AG08396 (cell line): ENCODE measurements at places on chromosomes 5 and 9.

- no peak for DNase-seq
Measured at GRCh38 chr5:180171568-180172094, 37.4 kb downstream of the RASGEF1C start.

- DNase-seq = no peak
Measured at GRCh38 chr5:147752033-147752432, 30.5 kb downstream of the JAKMIP2 start.

DNA sequence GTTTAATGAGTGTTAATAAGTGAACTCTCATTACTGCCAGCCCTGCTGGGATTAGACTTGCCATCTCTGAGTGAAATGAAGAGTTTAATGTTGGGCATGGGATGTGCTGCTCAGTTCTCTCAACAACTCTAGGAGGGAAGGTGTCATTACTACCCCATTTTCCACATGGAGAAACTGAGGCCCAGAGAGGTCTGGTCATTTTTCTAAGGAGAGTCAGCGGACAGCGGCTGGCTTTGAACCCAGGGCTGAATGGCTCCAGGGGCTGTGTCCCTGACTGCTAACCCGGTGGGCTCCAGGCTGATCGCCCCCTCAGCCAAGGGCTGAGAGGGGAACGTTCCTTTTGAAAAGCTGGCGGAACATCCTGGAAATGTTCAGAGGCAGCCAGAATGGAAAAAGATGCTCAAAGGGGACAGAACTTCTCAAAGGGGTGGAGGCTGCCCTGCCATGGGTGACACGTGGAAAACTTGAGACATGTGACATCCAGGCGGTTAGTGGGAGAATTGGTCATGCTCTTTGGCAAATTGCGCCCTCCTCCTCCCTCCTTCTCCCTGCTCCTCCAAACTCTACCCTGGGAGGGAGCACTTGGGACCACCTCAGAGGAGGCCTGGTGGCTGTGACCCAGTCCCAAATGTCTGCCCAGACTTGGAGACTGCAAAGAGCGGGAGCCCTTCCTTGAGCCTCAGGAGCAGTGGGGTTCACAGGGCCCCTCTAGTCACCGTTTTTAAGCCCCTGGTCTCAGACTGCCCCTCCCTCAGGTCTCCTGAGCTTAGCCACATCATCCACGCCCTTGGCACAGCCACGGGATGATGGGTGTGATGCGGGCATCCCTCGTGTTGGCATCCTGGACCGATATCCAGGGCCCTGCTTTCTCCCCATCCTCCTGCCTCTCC, 28.7 kb downstream of the DNM1 start:
- DNase-seq = no peak

DNA sequence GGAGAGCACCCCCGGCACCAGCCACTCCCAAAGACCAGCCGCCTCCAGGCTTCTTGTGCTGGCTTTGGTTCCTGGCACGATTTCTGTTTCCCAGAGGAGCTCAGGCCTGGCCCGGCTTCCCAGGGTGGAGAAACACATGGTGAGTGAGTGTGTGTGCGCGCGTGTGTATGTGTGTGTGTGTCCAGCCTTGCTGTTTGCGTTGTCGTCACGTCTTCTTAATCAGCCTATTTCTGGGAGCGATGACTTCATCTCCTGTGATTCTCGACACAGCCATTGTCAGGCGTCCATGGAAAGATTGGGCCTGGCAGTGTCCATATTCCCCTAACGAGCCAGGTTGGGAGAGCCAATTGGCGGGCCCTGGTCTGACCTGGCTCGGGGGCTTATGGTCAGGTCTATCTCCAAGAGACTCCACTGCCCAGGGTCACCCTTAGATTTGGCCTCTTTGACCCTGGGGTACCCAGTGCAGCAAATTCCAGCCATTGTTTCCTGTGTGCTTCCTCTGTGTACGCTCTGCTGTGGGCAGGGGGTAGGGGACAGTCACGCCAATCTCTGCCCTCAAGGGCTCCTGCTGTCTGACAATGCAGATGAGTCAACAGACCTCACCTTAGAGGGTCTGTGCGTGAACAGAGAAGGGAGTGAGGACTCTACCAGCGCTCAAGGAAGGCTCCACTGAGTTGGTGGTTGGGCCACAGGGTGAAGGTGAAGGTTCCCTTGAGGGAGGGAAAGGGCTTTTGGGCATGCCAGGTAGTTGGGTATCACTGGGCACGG, 73.8 kb downstream of the DAB2IP start:
- peak; percentile 89 for DNase-seq

- no peak for DNase-seq
Measured at GRCh38 chr5:119397518-119398380, 41.9 kb downstream of the TNFAIP8 start.

DNA sequence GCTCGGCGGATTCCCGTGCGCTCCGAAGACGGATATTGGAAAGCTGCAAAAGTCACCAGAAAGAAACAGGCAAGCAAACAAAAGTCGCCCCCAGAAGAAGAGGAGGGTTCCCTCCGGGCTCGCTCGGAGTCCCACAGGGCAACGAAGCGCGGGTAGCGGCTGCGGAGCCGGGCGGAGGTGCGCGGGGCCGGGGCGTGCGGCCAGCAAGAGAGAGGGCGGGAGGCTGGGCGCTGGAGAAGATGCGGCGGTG, at the start of gene FBN2:
TSS of gene FBN2 (minus strand) at position 246 of the 250 bp plus-strand sequence. CDS start 642 bp downstream, outside the sequence.
- DNase-seq = peak; percentile 51

DNA sequence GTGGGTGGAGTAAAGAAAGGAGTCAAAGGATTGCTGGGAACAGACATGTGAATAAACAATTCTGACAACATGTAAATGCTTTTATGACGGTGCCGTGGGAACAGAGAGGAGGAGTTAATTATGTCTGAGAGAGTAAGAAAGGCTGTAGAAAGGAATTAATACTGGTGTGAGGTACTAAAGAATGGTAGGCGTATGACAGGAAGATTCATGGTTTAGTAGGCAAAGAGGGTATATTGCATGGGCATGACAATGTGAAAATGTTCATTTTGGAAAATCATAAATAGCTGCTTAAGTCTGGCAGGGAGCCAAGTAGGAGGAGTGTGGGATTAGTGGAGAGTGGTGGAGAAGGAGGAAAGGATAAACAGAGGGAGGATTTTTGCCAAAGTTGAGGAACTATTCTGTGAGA, 19.7 kb downstream of the NAA35 start:
- peak; percentile 5 for DNase-seq

GRCh38 chr9:132114102-132114707, 34.5 kb upstream of the MED27 start:
- peak; percentile 70 for DNase-seq

GRCh38 chr5:81006947-81007636, 46.9 kb downstream of the RASGRF2 start:
- DNase-seq = no peak

- no peak for DNase-seq
Measured at GRCh38 chr5:6344593-6344989, 33.8 kb downstream of the MED10 start.

DNA sequence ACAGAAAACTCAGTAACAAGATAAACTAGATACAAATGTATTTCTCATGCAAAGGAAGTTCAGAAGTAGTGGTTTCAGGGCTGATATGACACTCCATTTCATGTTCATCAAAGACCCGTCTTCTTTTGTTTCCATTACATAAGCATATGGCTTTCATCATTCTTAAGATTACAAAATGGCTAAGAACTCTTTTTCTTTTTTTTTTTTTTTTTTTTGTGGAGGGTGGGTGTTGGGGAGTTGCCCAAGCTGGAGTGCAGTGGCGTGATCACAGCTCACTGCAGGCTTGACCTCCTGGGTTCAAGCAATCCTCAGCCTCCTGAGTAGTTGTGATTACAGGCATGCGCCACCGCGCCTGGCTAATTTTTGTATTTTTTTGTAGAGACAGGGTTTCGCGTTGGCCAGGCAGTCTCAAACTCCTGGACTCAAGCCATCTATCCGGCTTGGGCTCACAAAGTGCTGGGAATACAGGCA, 22.0 kb upstream of the PTBP3 start:
- DNase-seq = no peak

GRCh38 chr5:31049936-31050704, 143.4 kb upstream of the CDH6 start:
- DNase-seq = peak; percentile 18

GRCh38 chr9:131633491-131634031, 88.2 kb downstream of the PRRT1B start:
- no peak for DNase-seq

- no peak for DNase-seq
Measured at GRCh38 chr5:154849791-154850201, 607 bp downstream of the FAXDC2 start.

DNA sequence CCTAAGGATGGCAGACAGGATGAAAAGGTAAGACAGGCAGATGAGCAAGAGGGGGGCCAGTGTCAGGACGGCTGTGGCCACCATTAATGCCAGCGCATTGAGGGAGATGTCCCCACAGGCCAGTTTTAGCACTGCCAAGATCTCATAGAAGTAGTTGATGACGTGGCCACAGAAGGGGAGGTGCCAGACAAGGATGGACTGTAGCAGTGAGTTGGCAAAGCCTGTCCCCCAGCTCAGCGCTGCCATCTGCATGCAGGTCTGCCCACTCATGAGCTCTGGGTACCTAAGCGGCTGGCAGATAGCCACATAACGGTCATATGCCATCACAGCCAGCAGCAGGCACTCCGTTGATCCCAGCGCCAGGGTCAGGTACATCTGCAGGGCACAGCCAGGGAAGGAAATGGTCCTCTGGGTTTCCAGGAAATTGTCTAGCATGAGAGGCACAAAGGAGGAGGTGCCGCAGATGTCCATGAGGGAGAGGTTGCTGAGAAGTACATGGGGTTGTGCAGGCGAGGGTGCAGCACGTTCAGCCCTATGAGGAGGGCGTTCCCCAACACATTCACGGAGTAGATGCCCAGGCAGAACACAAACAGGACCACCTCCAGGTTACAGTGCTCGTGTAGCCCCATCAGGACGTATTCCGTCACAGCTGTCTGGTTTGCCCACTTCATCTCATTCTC, 10.8 kb downstream of the OR13J1 start:
- DNase-seq = peak; percentile 37

GRCh38 chr9:92245005-92245797, 48.3 kb downstream of the IARS1 start:
- peak; percentile 39 for DNase-seq

- DNase-seq = peak; percentile 49
Measured at GRCh38 chr9:129164246-129164930, 13.7 kb downstream of the IER5L start.

DNA sequence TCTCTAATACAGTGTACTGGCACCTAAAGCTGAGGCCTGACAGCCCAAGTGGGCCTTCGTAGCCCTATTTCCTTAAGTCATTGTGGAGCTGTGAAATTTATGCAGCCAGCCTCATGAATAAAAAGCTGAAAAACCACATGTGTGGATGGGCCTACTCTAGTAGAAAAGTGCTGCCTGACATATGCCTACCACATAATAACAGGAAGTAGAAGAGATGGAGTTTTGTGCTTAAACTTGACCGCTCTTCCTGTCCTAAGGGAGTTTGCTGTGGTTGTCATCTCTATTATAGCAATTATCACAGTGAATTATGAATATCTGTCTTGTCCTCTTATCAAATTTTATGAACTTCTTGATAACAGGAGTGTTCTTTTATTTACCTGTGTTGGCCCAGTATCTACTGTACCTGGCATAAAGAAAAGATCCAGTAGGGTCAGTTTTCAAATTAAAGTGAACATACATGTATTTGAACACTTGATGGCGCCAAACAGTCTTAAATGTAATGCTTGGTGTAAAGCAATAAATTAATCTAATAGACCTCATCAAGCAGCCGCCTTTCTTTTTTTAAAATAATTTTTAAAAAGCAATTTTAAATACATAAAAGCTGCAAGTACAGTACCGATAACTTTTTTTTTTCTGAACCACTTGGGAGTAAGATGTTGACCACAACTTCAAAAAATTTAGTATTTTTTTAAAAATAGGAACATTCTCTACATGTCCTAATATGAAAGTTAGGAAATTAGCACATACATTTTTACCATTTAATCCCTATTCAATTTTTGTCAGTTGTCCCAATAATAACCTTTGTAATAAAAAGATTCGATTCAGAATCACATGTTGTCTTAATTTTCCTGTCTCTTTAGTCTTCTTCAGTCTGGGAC, 51.0 kb downstream of the FKTN start:
- peak; percentile 25 for DNase-seq

DNA sequence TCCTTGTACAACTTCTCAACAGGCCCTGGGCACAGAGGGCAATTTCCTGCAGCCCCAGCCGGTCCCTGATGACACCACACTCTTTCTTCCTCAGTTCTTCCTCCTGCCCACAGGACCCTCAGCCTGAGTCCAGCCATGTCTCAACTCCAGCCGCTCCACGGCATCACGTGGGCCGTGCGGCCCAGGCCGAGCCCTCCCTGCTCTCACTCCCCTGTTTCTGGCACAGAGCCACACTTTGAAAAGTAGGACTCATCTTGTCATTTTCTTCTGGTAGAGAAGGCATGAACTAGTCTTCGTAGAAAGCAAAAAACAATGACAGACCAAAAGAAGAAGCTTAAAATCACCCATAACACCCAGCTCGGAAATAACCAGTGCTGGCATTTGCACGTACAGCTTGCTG, 404.7 kb upstream of the IRX1 start:
- DNase-seq = no peak

DNA sequence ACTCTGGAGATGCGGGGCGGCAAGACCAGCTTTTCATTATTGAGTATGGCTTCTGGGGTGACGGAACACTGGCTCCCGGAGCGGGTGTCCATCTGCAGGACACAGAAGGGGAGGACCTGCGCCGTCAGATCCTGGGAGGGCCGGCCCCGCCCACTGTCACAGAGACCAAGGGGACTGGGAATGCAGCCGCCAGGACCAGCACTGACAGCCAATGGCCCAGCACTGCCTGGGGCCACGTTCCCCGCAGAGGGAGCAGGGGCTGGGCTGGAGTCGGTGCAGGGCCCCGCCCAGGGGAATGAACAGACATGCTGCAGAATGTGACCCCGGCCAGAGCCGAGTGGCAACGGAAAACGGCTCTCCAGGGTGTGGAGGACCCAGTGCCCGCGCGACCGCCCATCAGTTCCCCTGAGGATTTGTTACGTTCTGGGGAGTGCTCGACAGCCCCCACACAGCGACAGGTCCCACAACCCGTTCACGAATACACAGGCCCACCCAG, at the start of gene ZDHHC11:
TSS of gene ZDHHC11 (minus strand) at position 476 of the 496 bp plus-strand sequence. CDS start at position 92, 384 bp downstream.
- DNase-seq = no peak

GRCh38 chr5:5209089-5209488, 69.0 kb downstream of the ADAMTS16 start:
- no peak for DNase-seq

DNA sequence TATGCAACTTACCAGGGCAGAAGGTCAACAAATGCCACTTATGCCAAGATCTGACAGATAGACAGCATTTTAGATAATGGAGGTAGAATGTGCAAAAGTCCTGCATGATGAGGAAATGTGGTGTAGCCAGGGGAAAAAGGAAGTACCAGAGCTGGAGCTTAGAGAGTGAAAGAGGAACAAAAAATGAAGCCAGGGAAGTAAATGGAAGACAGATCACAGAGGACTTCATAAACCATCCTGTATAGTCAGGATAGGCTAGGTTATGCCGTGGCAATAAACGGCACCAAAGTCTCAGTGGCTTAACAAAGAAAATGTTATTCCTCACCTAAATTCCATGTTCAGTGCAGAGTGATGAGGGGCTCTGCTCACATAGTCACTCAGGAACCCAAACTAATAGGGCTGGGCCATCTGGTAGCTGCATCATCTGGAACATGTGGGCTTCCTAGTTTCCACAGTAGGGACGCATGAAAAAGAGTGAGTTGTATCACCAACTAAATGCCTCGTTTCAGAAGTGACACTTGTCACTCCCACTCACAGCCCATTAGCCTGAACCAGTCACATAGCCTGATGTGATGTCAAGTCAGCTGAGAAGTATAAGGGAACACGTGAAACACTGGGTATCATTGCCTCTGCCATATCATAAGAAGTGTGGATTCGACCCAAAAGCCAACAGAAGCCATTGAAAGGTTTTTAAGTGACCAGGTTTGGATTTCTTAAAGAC, 70.3 kb downstream of the SH3RF2 start:
- DNase-seq = no peak

- DNase-seq = no peak
Measured at GRCh38 chr9:87382900-87383299, 114.8 kb upstream of the DAPK1 start.
